ENCODE measurements at places on chromosomes 1 and 21.
A peak's percentile ranks its signal among the peaks of the same experiment; 100 is the strongest.

DNA sequence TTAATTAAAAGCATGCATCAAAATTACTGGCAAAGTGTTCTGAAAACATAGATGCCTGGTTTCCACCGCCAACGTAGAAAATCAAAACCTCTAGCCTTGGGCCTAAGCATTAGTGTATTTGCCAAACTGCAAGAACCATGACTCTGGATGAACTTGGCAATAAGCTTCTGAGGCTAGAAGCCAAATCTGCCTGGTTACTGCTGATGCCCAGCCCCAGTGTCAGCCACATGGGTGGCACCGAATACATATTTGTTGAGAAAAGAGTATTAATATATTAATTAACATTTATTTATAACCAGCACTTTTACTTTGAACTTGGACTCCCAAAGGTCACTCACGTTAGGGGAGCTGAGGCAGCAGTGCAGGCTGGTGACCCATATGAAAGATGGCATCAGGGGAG, 140.6 kb upstream of the HMGB4 start:
- DNase-seq = no peak

DNA sequence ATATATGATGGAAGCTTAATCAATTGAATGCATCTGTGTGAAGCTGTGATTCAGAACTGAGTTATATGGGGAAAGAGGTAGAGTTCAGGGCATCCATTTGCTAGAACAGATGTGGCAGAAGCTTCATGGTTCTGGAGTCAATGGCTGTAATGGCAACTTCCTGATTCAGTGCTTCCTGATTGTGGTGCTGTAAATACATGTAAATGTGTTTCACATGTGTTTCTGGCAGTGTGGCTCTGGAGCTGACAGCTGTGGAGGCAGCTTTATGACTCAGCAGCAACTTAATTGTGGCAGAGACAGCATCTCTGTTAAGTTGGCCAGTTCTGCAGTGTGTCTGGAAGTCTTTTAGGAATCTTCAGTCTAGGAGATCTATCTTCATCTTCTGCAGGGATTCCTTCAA, 226.6 kb upstream of the ZRANB2 start:
- no peak for DNase-seq

- DNase-seq = no peak
Observed at GRCh38 chr1:57576756-57577155, 152.9 kb upstream of the DAB1 start.

DNA sequence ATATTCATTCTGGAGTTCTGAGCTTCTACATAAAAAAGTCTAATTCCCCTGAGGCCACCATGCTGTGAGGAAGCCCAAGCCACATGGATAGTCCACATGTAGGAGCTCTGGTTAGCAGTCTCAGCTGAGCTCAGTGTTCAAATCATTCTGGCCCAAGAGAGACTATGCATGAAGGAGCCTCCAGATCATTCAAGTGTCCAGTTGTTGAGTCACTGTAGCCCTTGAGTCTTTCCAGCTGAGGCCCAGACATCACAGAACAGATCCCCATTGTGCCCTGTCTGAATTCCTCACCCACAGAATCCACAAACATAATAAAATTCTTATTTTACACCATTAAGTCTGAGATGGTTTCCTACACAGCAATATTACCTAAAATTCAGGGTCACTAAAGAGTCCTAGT, 107.0 kb upstream of the NGF start:
- no peak for DNase-seq

- no peak for DNase-seq
Observed at GRCh38 chr1:184462155-184462554, 75.3 kb downstream of the C1orf21 start.

- no peak for DNase-seq
Observed at GRCh38 chr1:162500805-162501204, 3.2 kb downstream of the UHMK1 start.

DNA sequence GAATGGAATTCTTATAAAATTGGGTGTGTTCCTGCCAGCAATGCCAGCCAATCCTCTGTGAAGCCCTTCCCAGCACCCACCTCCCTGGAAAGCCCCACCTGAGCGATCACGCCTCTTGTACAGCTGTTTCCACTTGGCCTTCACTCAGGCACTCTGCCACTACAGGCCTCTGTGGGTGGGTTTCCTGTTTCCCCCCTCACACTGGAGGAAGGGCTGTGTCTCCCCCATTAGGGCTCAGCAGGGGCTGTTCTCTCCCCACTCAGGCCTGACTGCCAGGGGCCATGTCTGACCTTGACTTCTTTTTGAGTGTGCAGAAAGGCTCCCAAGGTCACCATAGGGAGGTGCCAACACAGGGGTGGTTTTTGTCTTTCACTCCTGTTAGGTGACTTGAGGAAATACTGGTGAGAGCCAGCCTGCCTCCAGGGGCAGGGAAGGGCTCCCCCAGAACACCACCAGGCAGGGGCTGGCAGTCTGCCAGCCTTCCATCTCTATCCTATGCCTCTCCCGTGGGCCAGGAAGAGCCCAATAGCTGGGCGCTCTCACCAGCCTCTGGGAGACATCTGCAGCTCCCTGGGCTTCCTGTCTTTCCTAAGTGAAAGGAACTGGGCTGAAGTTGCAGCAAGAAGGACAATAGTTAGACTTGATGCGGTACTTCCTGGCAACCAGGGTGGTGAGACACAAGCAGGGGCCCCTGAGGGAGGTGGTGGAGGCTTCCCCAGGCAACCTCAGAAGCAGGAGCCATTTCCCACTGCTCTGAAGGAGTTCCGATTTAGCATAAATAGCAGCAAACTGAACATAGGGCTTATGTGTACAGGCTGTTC, 49.1 kb downstream of the ELK4 start:
- DNase-seq = peak; percentile 65

DNA sequence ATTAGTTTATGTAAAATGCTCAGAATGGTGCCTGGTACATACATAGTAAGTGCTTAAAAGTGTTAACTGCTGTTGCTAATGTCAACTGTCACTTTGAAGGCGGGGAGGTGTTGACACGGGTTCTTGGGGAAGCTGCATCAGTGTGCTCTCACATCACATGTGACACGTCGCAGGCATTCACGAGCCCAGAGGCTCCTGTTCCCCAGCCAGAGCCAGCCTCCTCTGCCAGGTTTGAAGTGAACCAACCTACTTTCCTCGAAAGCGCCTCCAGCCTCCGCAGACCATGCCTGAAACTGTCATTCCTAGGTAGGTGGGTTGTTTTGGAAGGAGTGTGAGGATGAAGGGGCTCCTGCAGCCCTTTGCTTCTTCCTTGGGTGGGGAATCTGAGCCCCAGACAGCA, 13.8 kb downstream of the GALNT2 start:
- no peak for DNase-seq

- peak; percentile 65 for DNase-seq
Observed at GRCh38 chr21:37435120-37435519, 68.5 kb downstream of the DYRK1A start.

DNA sequence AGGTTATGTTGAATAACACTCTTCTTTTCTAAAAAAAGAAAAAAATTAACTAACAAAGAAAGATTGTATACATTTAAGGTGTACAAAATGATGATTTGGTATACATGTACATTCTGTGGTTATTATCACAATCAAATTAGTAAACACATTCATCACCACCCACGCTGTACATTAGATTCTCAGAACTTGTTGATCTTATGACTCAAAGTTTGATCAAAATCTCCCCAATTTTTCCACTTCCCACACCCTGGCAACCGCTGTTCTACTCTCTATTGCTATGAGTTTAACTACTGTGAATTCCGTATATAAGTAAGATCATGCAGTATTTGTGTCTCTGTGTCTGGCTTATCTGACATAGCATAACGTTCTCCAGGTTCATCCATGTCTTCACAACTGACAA, 469.5 kb upstream of the CHRM3 start:
- DNase-seq = no peak

GRCh38 chr1:21381354-21381753, 58.6 kb upstream of the NBPF3 start:
- DNase-seq = no peak

- DNase-seq = no peak
Observed at GRCh38 chr1:243264717-243265116, 8.9 kb downstream of the SDCCAG8 start.

GRCh38 chr1:192552760-192553191, 22.8 kb upstream of the RGS1 start:
- DNase-seq = no peak

- peak; percentile 34 for DNase-seq
Observed at GRCh38 chr1:84973498-84974334, 23.2 kb downstream of the MCOLN2 start.

DNA sequence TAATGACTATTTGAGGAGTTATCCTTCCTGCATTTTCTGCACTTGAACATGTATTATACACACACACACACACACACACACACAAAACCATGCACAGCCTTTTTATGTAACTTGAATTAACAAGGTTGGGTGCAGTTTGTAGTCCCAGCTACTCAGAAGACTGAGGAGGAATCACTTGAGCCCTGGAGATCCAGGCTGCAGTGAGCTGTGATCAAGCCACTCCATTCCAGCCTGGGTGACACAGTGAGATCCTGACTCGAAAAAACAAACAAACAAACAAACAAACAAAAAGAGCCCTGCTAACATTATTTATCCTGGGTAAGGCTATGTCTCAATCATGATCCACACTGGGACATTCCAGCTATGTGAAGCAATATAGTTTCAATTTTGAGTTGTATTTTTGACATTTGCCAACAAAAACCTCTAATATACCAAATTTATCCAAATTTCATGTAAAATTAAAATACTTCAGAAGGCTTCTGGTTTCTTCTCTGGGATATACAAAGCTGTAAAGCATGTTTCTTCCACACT, 156.8 kb downstream of the NTPCR start:
- DNase-seq = no peak

GRCh38 chr1:153649137-153649862, 9.2 kb upstream of the SNAPIN start:
- DNase-seq = no peak

GRCh38 chr1:25954282-25954938, 43.5 kb downstream of the PAFAH2 start:
- DNase-seq = peak; percentile 18

GRCh38 chr1:63321066-63321784, 1.1 kb upstream of the FOXD3 start:
- no peak for DNase-seq

GRCh38 chr1:173870252-173871075, 2.3 kb downstream of the ZBTB37 start:
- DNase-seq = peak; percentile 57

GRCh38 chr1:41492341-41492848, 7.9 kb upstream of the EDN2 start:
- DNase-seq = peak; percentile 63

DNA sequence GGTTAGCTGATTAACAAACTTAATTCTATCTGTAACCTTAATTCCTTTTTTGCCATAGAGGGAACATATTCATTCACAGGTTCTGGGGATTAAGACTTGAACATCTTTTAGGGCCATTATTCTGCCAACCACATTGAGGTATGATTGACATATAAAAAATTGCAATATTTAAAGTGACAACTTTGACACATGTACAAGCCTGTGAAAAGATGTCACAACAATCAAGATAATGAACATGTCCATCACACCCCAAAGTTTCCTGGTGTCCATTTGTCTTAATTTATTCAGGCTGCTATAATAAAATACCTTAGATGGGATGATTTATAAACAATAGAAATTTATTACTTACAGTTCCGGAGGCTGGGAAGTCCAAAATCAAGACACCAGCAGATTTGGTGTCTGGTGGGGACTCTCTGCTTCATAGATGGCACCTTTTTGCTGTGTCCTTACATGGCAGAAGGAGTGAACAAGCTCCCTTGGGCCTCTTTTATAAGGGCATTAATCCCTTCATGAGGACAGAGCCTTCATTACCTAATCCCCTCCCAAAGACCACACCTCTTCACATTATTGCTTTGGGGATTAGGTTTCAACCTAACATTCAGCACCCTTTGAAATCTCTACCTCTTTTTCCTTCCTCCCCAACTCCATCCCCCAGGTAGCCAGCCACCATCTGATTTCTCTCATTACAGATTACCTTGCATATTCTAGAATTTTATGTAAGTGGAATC, 33.0 kb upstream of the TP53BP2 start:
- DNase-seq = no peak

DNA sequence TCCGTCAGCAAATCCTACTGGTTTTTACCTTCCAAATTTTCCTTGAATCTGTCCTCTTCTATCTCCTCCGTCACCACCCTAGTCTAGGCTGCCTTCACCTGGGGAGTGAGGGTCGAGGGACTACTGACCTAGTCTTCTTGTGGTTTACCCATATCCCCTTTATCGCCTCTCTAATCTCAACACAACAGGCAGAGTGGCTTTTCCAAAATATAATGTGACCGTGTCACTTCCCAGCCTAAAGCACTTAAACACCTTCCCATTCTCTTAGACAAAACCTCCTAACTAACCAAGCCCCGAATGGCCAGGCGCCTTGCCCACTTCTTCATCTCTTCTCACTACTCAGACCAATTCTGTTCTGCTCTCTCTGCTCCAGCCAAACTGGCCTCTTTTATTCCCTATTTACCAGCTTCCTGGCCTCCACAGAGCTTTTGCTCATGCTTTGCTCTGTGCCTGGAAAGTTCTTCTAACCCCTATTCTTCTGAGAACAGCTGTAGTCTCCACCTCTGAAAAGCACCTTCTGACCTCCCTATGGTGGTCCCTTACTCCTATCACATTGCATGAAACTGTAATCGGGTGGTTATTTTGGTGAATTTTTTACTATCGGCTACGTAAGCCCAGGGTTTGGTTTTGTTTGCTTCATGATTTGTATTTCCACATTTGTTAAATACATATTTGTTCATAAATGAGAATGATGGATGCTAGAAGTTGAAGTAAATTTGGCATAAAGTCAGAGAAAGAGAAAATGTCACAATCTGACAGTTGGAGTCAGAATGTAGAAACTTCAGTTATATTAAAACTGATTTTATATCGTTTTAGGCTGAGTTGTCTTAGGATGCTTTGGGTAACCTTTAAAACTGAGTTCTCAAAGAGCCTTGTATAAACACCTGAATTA, 1.2 kb upstream of the NBPF1 start:
- peak; percentile 1 for DNase-seq
